NCI-H524 treated with DMSO at 0.1 percent for 48 hours (cell line): ENCODE measurements at places on chromosomes 13 and 19.

- no peak for DNase-seq
Observed at GRCh38 chr13:37488726-37489125, 109.8 kb downstream of the POSTN start.

DNA sequence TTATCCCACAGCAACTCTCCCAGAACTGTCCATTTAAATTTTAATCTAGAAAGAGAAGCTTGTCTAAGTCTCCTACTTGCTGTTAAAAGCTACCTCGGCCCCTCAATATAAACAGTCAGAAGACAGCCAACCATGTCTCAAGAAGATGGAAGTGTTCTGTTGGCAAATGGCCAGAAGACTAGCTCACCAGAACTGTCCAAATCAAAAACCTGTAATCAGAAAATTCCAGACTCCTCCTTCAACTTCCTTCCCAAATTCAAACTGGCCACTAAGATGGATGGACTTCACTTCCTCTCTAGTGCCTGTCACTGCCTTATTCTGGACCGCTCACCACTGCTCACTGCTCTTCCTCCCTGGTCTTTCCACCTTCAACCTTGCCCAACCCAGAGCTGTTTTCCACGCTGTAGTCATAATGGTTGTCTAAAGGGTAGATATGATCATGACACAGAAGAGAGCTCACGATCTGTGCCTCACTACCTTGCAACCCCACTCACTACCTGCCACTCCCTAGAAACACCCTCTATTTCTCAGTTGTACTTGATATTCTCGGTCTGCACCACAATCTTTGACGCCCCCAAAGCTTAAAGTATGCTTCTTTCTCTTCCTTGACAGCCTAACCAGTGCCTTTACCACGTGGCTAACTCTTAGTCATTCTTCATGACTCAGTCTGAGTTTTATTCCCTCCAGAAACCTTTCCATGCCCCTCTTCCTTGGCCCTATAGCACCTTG, 9.2 kb downstream of the FGF14 start:
- no peak for DNase-seq

GRCh38 chr13:44385401-44385800, 11.8 kb downstream of the SERP2 start:
- no peak for DNase-seq

- DNase-seq, result no peak
Observed at GRCh38 chr19:31314156-31314555, 35.1 kb downstream of the TSHZ3 start.

- DNase-seq, result no peak
Observed at GRCh38 chr13:70732611-70733010, 624.4 kb upstream of the KLHL1 start.

DNA sequence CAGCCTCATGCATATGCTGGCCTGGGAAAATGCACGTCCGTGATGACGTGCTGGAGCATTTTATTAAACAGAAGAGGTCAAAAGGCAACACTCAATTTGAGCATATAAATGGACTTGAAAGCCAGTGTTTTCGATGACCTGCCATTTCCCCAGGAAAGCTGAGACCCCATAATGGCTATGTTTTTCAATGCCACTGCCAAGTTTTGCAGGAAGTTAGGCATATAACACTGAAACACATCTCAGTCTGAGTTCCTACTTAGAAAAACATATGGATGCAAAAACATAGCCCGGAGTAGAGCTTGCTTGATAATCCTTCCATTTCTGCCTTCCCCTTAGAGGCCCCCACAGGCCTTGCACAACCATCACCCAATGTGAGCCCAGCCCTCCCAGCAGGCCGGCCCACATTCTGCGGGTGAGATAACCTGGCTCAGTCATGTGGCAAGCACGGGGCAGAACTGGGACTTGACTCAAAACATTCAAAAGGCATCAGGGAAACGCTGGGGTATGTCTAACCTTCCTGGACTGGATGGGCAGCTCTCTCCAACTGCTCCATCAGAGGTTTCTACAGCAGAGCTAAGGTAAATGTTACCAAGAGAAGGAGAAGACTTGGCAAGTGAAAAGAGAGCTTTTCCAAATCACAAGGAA, 24.9 kb downstream of the EPS15L1 start:
- DNase-seq, result no peak
